Stomach (tissue), 19 donors: ENCODE measurements at places on chromosomes 7 and 10. TPM values are rescaled to one million over a fixed set of nuclear protein-coding genes. Genes with fewer than 3 reads are reported as not detected.

GFRA1 gene
- 83.2 TPM for total RNA-seq

COL13A1 gene
- total RNA-seq, result 7.1 TPM

- H3K36me3 ChIP-seq, result no peaks in the 10 kb centered on the region
- no peaks in the 10 kb centered on the region for H3K27me3 ChIP-seq
- DNase-seq, result no peak
- no peak overlapping the region for H3K27ac ChIP-seq
Measured at GRCh38 chr10:5229019-5229418, 32.4 kb downstream of the AKR1C4 start.

YAE1 gene
- total RNA-seq, result 33.0 TPM

GRCh38 chr10:112678987-112679386 lies 232.0 kb downstream of the VTI1A start:
- peaks cover 8% of the 10 kb centered on the region for H3K4me1 ChIP-seq
- H3K27me3 ChIP-seq, result no peaks in the 10 kb centered on the region
- no peak overlapping the region for H3K4me3 ChIP-seq

DNA sequence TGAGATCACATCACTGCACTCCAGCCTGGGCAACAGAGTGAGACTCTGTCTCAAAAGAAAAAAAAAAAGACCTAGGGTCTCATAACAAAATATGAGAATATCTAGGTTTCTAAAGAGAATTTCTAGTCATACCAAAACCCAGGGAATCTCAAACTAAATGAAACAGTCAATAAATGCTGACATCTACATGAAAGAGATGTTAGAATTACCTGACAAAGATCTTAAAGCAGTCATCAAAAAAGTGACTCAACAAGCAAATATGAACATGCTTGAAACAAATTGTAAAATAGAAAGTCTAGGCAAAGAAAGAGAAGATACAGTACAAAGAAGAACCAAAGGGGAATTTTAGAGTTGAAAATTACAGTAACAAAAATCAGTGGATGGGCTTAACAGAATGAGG lies 26.9 kb upstream of the RET start:
- H3K4me1 ChIP-seq, result no peaks in the 10 kb centered on the region
- no peak overlapping the region for H3K4me3 ChIP-seq
- H3K27ac ChIP-seq, result no peak overlapping the region
- H3K36me3 ChIP-seq, result no peaks in the 10 kb centered on the region

GRCh38 chr7:20083781-20084180 lies 133.4 kb downstream of the MACC1 start:
- no peaks in the 10 kb centered on the region for H3K27me3 ChIP-seq
- H3K4me1 ChIP-seq, result no peaks in the 10 kb centered on the region
- no peak overlapping the region for H3K4me3 ChIP-seq
- DNase-seq, result no peak
- H3K36me3 ChIP-seq, result no peaks in the 10 kb centered on the region

DNA sequence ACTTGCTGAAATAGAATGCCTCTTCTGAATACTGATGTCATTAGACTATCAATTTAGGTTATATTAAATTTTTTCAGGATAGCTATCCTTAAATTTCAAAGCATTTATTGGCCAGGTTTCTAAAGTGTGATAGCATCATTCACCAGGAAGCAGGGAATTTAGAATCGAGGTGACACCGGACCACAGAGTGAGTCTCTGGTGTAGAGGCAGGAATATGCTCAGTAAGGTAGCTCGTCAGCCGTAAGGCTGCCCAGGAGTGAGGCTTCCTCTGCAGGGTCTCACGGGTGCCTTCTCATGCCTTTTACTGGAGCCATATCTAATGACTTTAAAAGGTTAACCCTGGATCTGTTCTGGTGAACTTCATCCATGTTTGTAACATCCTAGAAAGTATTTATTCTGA lies 170.8 kb upstream of the KLF14 start:
- H3K36me3 ChIP-seq, result peaks cover 35% of the 10 kb centered on the region
- H3K4me3 ChIP-seq, result no peak overlapping the region
- H3K4me1 ChIP-seq, result peaks cover 66% of the 10 kb centered on the region
- DNase-seq, result no peak
- H3K27ac ChIP-seq, result peak overlapping the region; percentile 85

LMOD2 gene
- total RNA-seq, result not detected

DNA sequence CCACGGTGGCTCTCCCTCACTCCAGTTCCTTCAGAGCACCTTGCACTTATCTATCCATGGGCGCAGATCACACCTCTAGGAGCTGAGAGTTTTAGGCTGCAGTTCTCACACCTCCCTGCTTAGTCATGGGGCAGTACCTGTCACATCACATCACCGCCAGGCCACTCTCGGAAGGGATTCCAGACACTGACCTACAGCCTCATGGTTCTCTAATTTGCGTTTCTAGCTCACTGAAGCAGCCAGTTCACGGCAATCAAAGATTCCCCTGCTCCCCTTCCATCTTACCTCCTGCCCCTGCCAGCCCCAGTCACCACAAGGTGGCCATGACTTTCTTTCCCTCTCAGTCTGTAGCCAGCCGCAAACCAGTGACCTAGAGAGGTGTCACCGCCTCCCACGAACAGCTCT lies 34.2 kb downstream of the ADRB1 start:
- H3K4me1 ChIP-seq, result peaks cover 8% of the 10 kb centered on the region
- no peak for DNase-seq
- no peak overlapping the region for H3K4me3 ChIP-seq
- H3K27ac ChIP-seq, result no peak overlapping the region
- no peaks in the 10 kb centered on the region for H3K27me3 ChIP-seq
- H3K36me3 ChIP-seq, result no peaks in the 10 kb centered on the region

IFIT3 gene
- 11.4 TPM for total RNA-seq

CAMK1D gene
- 3.1 TPM for total RNA-seq

STEAP1 gene
- total RNA-seq, result 4.6 TPM

DNA sequence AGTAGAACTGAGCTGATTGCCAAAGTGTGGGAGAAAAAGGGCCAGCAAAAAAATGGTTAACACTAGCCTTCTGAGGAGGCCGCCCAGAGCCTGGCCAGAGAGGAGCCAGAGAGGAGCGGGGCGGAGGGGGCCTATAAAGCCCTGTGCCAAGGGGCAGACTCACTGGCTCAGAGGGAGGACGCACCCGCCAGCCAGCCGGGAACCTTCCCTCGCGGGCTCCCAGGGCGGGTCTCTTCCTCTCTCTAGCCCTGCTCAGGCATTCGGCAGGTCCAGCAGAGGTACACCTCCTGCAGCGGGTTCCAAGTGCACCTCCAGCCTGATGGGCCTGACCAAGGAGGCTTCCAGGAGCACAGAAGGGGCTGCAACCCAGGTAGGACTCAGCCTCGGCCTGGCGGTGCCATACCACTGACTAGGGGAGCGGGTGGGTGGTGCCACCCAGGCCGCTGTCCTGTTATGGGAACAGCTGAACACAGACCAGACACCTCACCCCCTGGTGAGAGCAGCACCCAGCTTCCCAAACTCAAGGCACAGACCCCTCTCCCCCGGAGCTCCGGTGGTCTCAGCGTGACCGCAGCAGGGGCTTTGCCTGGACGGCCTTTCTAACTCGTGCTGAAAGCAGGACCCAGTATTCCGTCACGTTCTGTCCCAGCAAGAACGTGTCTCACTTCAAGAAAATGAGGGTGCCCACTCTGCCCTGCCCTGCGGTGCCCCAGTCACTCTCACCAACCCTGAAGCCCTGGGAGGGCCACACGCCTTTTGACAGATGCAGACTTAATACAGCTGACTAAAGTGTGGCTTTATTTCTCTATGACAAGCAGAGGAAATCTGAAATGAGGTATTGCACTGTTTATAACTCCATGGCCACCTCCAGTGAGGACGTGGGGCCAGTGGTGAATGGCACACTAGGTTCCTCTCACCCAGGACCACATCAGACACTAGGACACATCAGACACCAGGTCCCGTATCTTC lies at the start of gene GPER1:
GPER1 (plus strand) TSS at position 162 of the 969 bp plus-strand sequence. CDS start 3,616 bp downstream, outside the sequence.
- peak within 1 kb of the TSS; percentile 48 for H3K4me3 ChIP-seq
- peak; percentile 88 for DNase-seq
- no peaks in the 10 kb centered on the region for H3K27me3 ChIP-seq
- peaks cover 83% of the 10 kb centered on the region for H3K4me1 ChIP-seq

DNA sequence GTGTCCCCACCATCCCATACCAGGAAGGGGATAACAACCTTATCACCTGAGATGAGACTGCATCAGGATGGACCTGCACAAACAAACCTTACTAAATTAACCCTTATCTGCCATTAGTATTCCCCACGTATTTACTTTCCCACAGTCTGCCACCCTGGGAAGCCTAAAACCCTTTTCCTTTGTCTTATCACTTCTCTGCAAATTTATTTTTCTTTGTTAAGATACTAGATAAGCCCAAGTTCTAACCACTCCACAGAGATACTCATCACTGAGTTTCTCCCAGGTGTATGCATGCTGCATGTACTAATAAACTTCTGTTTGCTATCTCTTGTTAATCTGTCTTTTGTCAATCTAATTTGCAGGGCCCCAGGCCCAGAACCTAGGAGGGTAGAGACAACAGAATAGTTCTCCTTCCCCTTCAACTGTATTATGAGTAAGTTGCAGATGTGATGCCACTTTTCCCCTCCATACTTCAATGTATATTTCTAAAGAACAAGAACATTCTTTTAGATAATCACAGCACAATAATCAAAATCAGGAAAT lies 66.0 kb downstream of the ELMO1 start:
- no peaks in the 10 kb centered on the region for H3K27me3 ChIP-seq
- no peaks in the 10 kb centered on the region for H3K36me3 ChIP-seq
- H3K4me1 ChIP-seq, result no peaks in the 10 kb centered on the region
- H3K4me3 ChIP-seq, result no peak overlapping the region

ZNF488 gene
- 0.43 TPM for total RNA-seq

UTF1 gene
- not detected for total RNA-seq
